ENCODE measurements at places on chromosomes 3 and 15.

DNA sequence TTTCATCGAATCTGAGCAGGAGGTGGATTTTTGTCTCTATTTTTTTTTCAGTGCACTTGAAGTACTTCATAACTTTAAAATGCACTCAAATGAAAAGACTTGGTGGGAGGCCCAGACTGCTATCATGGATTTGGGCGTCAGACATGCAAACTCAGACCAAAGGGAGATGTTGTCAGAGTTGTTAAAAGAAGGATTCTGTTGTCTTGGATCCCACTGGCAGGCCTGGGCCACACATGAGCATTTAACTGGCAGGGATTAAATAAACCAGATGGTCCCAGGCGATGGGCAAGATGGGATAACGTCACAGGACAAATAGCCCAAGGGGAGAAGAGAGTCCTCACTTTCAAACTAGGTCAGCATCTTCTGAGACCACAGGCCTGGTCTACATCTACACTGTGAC, 15.4 kb downstream of the RTP1 start:
- DNase-seq = no peak

- DNase-seq = no peak
Observed at GRCh38 chr15:90683371-90683770, 33.8 kb upstream of the BLM start.

GRCh38 chr15:61654918-61655317, 405.3 kb downstream of the VPS13C start:
- no peak for DNase-seq

DNA sequence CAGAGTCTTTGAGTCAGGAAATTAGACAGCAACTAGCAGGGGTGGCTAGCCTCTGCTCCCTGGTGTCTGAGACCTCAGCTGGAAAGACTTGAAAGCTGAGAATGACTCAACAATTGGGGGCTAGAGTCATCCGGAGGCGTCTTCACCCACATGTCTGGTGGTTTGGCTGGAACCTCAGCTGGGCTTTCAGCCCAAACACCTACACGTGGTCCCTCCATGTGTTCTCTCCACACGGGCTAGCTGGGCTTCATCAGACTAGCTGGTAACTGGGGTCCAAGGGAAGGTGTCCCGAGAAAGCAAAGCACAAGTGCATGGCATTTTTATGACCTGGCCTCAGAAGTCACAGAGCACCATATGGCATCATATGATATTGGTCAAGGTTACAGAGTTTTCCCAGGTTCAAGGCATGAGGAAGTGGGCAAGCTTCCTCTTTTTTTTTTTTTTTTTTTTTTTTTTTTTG, 19.9 kb upstream of the ABHD2 start:
- no peak for DNase-seq

GRCh38 chr3:187265461-187265955, 26.0 kb downstream of the MASP1 start:
- DNase-seq = no peak

- no peak for DNase-seq
Observed at GRCh38 chr3:194128202-194128918, 7.6 kb upstream of the HES1 start.

- DNase-seq = no peak
Observed at GRCh38 chr3:163071713-163072112, 1575.1 kb downstream of the OTOL1 start.

GRCh38 chr15:85759376-85759775, 35.3 kb downstream of the KLHL25 start:
- DNase-seq = no peak

- DNase-seq = no peak
Observed at GRCh38 chr3:15450438-15451215, 23.2 kb downstream of the EAF1 start.

GRCh38 chr3:3855056-3855455, 55.8 kb downstream of the LRRN1 start:
- DNase-seq = no peak

DNA sequence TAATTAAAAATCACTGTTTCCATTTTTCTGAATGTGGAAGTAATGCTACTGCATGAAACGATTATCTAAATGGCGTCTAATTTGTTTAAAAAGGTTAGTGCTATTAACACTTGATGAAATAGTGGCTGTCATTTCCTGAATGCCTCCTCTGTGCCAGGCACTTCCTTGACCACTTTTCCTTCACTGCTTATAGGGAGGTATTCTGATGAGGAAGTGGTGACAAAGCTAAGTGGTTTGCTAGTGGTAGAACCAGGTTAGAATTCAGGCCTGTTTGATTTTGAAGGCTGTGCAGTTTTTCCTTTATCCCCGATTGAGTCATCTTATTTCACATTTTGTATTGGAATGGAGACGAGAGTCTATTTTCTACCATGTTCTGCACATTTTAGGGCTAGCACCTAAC, 119.0 kb downstream of the USP13 start:
- no peak for DNase-seq

DNA sequence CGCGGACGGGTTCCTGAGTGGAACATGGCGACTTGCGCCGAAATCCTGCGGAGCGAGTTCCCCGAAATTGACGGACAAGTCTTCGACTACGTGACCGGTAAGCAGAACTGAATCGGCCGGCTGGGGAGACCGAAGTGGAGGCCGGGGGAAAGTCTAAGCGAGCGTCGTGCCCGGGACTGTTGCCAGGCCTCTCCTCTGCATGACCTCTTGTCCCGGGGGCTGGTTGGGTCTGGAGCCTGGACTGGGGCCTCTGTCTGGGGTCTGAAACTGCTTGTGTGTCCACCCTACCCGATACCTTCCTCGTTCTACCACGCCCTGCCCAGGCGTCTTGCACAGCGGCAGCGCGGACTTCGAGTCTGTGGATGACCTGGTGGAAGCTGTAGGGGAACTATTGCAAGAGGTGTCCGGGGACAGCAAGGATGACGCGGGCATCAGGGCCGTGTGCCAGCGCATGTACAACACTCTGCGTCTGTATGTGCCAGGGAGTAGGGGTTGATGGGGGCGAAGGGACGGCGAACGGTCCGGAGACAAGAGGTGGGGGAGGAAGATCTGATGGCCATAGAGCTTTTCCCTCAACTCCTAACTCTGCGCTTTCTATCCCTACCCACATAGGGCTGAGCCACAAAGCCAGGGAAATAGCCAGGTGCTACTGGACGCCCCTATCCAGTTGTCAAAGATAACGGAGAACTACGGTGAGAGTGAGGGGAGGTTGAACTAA, at the start of gene ABCF3:
ABCF3 (plus strand) TSS at position 16 of the 718 bp plus-strand sequence; CDS start at position 25, 9 bp downstream.
- no peak for DNase-seq

- no peak for DNase-seq
Observed at GRCh38 chr3:10833855-10834414, 17.9 kb downstream of the SLC6A11 start.

- DNase-seq = no peak
Observed at GRCh38 chr3:77372634-77373346, 332.9 kb downstream of the ROBO2 start.

GRCh38 chr3:194852831-194853508, 167.3 kb downstream of the FAM43A start:
- no peak for DNase-seq

DNA sequence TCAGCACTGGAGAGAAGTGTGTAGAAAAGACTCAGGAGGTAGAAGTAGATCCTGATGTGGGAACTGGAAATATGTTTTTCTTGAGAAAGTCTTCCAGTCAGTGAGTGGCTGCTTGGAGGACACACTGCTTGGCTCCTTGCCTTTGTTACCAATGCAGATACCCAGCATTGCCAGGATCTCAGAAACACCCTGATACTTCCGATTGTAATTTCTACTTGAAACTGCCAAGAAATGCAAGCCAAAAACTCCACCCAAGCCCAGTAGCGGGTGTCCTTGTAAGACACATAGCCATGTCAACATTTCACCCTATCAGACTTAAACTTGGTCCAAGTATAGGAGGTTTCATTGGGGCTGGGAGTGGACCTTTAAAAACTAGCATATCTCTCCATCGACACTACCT, 141.8 kb downstream of the ALDH1A2 start:
- no peak for DNase-seq

DNA sequence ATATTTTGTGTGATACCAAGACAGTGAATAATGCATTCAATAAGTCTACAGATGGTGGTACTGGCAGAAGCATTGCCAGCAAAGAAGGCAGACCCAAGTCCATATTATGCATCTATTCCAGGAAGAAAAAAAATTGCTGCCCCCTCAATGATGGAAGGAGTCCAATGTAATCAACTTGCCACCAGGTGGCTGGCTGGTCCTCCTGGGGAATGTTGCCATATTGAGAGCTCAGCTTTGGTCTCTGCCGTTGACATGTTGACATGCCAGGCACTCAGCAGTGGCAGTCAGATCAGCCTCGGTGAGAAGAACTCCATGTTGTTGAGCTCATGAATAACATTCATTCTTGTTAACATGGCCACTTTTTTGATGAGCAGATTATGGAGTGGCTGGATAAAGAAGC, 298.5 kb downstream of the IGSF11 start:
- no peak for DNase-seq

Measured in stimulated activated naive CD4-positive, alpha-beta T cell (primary cell).